Activated T-cell treated with anti-CD3 and anti-CD28 coated beads, Interleukin-2, amount 50 U/mL, for 48 hours (primary cell): ENCODE measurements at places on chromosomes 2 and 18.

GRCh38 chr2:57943315-57943714 lies 103.3 kb upstream of the VRK2 start:
- no peak for DNase-seq

- no peak for DNase-seq
Observed at GRCh38 chr2:239552213-239552926, 151.6 kb upstream of the HDAC4 start.

DNA sequence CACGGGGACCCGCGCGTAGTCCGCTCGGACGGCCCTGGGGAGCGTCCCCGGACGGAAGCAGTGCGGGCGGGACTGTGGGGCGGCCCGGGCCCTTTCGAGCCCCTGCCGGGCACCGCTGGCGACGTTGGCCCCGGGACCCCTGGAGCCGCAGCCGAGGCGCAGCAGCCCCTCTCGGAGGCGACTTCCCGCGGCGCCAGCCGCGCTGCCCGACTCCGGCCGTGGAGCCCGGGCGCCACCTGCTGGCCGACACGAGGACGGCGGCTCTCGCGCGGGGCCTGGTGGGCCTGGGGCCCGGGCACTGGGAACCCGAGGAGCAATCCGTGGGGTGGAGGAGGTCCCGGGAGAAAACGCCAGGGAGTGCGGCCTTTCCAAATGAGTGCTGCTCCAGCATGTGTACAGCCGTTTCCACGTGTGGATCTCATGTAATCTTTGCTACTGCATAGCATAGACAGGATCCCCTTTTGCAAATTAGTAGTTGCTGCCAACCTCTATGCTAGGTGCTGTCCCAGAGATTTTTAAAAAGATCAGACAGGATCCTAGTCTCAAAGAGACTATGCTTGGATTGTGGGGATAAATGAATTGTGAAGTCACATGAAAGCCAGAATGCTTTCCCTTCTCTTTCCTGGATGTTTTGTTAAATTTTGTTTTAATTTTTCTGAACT lies 4.0 kb downstream of the ID2 start:
- DNase-seq = peak; percentile 92

- DNase-seq = no peak
Observed at GRCh38 chr2:133609664-133610063, 41.4 kb upstream of the NCKAP5 start.

GRCh38 chr2:204480676-204481075 lies 64.6 kb upstream of the PARD3B start:
- no peak for DNase-seq

GRCh38 chr2:84317135-84317534 lies 141.9 kb downstream of the SUCLG1 start:
- DNase-seq = no peak

GRCh38 chr2:130341562-130342019 lies 1.1 kb upstream of the IMP4 start:
- DNase-seq = no peak

DNA sequence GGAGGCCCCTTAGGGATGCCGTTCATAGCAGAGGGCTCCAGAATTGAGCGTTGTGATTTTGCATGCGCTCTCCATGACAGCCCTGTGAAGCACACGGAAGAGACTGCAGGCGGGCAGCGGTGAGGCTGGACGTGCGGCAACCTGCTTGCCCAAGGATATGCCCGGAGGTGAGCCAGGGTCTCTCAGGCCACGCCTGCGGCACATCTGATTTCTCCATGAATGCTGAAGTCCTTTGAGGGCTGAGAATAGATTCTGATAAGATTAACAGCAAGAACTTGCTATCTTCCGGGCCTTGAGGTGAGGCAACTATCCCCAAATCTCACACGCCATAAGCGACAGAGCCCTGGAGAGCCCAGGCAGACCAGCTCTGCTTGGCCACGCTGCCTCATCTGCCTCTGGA lies 55.6 kb upstream of the LAMA1 start:
- no peak for DNase-seq

GRCh38 chr2:132915812-132916549 lies 246.0 kb upstream of the LYPD1 start:
- no peak for DNase-seq

DNA sequence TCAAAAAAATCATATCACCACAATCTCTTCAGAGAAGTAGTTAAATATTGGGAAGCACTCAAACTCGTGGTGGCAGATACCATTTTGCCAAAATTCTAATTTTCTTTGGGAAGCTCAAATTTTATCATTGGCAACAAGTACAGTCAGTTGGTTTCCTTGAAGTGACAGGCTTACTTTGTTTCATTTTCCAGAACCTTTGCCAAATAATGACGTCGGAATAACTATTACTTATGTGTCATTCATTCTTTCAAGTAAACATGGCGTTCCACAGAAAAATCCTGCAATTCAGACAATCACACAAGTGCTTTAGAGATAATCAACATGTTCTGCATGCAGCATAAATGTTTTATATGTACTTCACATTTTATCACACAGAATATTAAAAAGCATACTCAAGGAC lies 5.4 kb downstream of the TTLL4 start:
- no peak for DNase-seq

- peak; percentile 81 for DNase-seq
Observed at GRCh38 chr2:37672104-37672869, 845 bp upstream of the CDC42EP3 start.

DNA sequence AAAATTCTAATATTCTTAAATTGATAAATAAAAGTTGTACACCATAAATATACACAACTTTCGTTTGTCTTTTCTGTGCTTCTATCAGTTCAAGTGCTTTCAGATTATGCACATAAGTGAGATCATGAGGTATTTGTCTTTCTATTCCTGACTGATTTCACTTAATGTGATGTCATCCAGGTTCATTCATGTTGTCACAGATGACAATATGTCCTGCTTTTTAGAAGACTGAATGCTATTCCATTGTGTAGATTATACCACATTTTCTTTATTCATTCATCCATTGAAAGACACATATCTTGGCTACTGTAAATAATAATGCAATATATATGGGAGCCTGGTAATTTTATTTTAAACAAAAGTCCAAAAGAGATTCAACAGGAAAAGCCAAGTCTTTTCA lies 190.1 kb upstream of the ERBB4 start:
- no peak for DNase-seq

DNA sequence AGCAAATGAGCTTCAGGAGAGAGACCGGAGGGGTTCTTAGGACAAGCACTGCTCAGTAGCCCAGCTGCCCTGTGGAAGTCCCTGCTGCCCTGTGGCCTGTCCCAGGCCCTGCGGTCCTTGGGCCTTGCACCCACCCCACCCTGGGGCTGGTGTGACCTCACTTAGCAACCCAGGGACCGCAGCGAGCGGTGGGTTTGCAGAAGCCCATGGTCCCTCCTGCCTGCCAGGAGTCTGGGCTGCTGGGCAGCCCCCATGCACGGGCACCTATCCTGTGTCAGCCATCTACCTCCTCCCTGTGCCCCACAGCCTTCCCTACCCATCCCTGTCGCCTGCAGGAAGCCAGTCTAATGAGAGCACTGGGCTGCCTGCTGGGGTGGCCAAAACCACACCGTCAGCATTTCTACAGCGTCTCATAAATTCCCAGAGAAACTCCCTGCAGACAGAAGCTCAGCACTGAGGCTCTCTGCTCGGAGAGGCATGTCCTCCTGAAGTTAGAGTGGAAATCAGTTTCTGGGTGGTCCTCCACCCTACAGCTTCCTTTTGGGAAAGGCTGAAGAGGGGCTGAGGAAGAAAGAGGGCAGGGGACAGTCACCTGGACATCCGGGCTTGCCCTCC lies 231.1 kb upstream of the HS6ST1 start:
- no peak for DNase-seq
